Activated CD8-positive, alpha-beta memory T cell treated with anti-CD3 and anti-CD28 coated beads, Interleukin-2, amount 10 ng/mL, durations not matched to agents 7 days and 5 days (primary cell): ENCODE measurements at places on chromosomes 12 and 14.

- no peak for DNase-seq
Measured at GRCh38 chr12:68207276-68207675, 18.3 kb downstream of the IL26 start.

GRCh38 chr12:98816720-98817119 lies 171.6 kb downstream of the APAF1 start:
- no peak for DNase-seq

DNA sequence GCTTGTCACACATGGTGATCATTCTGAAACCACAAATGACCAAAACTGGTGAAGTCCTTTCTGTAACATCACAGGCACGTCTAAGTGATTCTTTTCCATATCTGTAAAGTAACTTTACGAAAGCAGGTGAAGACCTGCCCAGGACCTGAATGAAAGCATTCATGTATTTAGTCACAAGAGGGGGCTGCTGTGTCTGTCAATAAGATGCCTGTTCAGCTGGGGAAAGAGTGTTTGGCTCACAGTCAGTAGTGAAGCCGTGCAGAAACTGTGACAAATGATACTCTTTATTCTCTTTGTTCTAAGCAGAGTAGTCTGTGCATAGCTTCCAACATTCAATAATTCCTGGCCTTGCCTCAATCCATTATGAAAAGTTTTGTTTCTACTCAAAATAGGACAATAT lies 373.5 kb upstream of the OR4E1 start:
- peak; percentile 55 for DNase-seq

DNA sequence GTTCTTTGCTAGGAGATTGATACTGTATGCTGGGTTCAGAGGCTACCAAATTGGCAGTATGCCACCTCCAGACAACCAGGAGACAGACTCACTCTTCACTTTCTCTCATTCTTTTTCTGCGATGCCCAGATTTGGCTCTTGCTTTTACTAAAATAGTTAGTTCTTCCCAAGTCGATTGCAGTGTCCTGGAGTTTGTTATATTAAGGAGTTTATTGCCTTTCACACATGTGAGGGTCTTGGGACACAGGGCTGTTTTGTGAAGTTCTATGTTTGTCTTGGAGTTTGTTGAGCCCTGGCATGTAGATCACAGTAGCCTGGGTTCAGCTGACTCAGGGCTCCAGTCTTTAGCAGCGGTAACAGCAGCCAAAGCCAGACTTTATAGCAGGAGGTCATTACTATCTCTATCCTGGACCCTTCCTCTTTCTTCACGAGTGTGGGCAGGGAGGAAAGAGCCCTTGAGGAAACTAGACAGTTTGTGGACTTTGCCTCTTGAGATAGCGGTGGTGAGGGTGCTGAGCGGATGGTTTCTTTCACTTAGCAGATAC lies 1.6 kb downstream of the MLEC start:
- no peak for DNase-seq

GRCh38 chr14:62162998-62163589 lies 400.9 kb downstream of the SNAPC1 start:
- DNase-seq, result no peak

DNA sequence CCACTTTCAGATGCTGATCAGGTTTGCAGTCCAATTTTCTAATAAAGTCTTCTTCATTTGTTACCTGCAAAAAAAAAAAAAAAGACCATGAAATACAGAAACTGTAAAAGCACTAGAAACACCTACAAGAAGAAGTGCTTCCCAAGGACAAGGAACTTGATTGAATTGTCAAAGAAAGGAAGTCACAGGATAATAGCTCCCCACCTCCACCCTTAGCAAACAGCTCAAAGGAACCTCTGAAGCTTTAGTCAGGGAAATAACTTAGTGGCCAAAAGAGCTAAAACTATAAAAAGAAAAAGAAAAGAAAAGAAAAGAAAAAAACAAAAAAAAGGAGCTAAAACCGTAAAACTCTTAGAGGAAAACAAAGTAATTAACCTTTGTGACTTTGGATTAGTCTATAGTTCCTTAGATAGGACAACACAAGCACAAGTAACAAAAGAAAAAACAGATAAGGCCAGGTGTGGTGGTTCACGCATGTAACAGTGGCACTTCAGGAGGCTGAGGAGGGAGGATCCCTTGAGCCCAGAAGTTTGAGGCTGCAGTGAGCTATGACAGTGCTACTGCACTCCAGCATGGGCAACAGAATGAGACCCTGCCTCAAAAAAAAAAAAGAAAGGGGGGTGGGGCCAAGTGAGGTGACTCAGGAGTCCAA lies 28.5 kb downstream of the ZFYVE1 start:
- DNase-seq, result no peak

DNA sequence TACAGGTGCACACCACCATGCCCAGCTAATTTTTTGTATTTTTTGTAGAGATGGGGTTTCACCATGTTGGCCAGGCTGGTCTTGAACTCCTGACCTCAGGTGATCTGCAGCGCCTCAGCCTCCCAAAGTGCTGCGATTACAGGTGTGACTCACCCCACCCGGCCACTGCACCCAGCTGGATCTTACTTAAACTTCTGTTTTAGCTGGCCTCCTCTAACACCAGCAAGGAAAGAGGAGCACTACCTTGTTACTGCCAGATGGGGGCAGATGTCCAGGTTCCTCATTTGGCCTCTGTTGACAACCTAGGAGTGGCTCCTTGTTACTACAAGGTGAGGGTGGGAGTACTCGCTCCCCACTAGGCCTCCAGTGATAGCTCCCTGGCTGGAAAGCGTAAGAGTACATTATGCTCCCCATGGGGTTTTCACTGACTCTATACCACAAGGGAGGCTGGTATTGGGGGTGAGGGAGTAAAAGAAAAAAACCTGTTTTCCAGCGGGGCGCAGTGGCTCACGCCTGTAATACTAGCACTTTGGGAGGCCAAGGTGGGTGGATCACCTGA lies 13.2 kb upstream of the ARF6 start:
- DNase-seq, result peak; percentile 83

- DNase-seq, result no peak
Measured at GRCh38 chr12:11071414-11071813, 9.3 kb upstream of the TAS2R46 start.

DNA sequence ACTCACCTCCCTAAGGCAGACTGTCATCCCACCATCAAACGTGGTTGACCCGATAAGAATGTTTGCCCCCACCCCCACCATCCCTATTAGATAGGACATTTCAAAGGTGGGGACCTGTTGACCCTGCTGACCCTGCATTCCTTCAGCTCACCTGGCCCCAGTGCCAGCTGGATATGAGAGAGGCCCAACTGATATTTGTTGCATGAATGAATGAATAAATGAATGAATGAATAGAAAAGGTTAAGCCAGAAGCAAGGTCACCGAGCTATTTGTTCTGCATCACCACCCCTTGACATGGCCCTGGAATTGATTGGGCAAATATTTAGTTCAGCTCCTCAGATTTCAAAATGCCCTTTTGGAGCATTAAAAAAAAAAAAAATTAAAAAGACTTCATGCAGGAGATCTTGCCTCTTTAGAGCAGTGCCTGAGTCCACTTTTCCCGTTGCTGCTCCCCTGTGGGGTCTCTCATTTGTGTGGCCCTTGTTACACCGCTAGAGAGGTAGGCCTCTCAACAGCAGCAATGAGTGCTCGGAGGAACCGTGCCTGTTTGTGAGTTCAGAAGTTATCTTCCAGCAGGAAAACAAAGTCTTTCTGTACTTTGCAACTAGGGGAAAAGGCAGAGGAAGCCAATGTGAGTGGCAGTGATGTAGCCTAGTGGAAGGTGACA lies 8.5 kb upstream of the SERPINA5 start:
- no peak for DNase-seq

- no peak for DNase-seq
Measured at GRCh38 chr12:107783406-107784376, 9.2 kb downstream of the ASCL4 start.

DNA sequence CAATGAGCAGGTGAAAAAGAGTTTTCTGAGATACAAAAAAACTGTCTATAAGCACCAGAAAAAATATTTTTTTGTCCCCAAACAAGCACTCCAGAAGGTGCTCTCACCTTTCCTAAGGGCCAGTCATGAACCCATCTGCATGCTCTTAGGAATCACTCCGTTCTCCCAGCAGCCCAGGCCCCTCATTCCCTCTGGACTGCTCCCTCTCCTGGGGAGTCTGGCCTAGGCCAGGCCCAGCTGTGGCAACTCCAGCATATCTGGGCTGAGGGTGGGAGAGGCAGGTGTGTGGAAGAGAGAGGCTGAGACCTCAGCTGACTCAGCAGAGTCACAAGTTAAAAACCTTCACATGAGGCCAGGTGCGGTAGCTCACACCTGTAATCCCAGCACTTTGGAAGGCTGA lies 54.6 kb downstream of the TRAFD1 start:
- no peak for DNase-seq

DNA sequence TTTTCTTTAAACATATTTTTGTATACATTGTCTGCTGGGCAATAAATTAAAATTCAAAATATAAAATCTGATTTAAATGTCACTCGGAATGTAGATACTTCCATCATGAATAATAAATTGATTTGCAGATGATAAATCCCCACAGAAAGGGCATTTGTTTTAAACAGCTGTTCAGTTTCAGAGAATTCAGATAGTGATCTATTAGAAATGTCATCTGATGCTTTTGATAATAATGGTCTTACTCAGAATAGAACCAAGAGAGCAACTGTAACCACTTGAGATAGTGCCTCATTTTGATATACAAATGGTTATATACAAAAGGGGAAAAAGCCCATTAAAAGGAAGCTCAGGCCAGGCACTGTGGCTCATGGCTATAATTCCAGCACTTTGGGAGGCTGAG lies 43.4 kb downstream of the CDK17 start:
- DNase-seq, result no peak

GRCh38 chr12:52360106-52360662 lies 7.1 kb downstream of the KRT85 start:
- no peak for DNase-seq

GRCh38 chr14:32396885-32397284 lies 67.8 kb downstream of the AKAP6 start:
- no peak for DNase-seq

DNA sequence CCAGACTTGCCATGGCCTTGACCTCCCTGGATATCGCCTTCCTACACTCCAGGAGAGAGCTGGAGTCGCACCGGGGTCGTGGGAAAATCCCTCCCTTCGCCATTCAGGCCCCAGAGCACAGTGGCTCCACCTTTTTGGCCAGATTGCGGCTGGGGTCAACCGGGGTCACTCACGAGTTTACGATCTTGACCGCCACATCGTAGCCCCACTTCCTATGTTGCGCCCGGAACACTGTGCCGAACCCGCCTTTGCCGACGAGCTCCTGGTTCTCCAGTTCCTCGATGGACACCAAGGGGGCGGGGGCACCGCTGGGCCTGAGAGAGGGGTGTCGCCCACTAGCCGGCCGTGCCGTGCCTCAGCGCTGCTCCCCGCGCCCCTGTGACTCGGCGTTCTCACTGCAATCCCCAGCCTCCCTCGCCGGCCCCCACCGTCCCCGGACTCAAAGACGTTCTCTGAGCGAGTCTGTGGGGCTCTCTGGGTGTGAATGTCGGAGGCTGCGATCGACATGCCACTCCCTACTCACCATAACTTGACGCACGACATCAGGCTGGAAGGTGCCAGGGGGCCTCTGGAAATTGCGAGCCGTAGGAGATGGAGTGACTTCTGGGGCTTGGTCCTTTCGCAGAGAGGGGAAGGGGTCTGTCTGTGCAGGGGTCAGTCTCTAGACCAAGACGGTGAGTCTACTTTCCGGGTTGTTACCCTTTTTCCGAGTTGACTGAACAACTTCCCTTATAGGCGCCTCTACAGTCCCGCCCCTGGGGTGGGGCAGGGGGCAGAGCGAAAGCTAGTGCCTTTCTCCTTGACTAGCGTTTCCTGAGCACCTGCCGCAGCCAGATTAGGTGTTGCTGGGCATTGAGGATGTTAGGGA lies at the start of gene RIPK3:
Gene RIPK3, minus strand, starts transcription at position 708 of the 868 bp plus-strand sequence. Its CDS starts 165 bp downstream, at position 543.
- DNase-seq, result peak; percentile 86

DNA sequence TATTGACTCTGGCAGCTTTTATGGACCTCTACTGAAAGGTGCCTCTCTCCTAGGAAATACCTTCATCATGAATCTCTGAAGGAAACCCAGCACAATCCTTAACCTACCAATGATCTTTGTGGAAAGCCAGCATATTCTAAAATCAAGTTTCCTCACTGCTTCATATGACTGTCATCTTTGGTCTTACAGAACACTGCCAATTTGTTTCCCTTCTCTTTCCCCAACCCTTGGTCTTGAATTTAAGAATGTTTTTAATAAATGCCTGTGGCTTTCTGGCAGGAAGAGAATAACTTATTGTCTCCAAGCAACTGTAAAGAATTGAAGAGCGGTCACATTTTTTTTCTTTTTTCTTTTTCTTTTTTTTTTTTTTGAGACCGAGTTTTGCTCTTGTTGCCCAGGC lies 427.6 kb downstream of the IPO8 start:
- no peak for DNase-seq

DNA sequence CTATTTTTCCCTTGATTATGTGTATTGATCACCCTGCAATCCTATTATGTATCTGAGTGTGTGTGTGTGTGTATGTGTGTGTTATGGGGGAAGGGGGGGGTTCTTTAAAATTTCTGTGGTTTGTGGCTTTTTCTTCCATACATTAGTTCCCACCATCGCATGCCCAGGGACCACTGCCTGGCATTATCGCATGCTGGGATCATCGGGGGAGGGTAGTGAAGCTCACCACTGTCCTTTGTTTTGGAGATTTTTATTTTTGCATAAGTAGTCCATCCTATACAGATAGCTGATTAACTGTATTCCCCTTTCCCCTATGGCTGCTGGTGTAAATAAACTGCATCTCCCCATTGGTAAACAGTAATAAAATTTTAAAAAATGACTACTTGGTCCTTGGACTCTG lies 3.4 kb downstream of the ATXN7L3B start:
- DNase-seq, result no peak

GRCh38 chr14:68962681-68963080 lies 16.4 kb downstream of the ACTN1 start:
- no peak for DNase-seq

DNA sequence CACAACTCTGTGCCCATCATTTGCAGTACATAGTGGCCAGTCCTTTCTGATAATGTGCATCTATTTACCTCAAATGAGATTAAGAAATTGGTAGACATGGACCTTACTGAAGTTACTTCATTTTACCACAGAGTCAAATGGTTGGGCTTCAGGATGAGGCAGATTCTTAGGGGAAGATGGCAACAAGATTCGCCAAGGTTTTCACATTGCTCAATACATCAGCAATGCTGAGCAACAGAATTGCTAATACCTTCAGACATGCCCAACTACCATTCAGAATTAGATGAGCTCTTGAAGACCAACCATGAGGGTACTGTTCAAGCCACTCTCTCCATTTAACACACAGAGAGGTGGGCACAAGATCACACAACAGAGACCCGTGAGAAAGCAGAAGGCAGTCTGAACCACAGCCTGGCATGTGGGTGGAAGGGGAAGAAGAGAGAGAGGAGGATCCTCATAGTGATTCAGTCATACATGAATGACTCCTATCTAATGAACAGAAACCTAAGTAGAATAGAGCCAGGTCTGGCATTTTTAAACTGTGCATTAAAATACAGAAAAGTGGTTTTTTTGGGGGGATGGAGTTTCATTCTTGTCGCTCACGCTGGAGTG lies 28.5 kb downstream of the CPM start:
- DNase-seq, result no peak
